Activated T-helper 1 cell treated with anti-CD3 and anti-CD28 coated beads, Interleukin-2, amount 50 U/mL, for 16 hours (primary cell): ENCODE measurements at places on chromosomes 2 and 18.

DNA sequence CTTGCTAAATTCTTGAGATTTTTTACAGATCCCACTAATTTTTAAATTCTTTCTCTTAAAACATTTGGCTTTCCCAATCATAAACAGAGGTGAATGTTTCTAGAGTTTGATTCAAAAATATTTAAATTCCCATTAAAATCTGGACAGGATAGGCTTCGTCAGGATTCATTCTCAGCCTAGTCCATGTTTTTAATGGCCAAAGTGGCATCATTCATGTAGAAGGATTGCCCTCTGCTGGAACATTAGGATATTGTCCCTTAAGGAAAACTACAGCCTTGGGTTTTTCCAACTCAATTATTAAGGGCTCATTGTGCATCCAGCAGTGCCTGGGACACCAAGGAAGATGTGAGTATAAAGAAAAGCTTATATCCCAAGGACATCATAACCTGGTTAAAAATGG, 71.7 kb downstream of the TPGS2 start:
- DNase-seq: no peak

DNA sequence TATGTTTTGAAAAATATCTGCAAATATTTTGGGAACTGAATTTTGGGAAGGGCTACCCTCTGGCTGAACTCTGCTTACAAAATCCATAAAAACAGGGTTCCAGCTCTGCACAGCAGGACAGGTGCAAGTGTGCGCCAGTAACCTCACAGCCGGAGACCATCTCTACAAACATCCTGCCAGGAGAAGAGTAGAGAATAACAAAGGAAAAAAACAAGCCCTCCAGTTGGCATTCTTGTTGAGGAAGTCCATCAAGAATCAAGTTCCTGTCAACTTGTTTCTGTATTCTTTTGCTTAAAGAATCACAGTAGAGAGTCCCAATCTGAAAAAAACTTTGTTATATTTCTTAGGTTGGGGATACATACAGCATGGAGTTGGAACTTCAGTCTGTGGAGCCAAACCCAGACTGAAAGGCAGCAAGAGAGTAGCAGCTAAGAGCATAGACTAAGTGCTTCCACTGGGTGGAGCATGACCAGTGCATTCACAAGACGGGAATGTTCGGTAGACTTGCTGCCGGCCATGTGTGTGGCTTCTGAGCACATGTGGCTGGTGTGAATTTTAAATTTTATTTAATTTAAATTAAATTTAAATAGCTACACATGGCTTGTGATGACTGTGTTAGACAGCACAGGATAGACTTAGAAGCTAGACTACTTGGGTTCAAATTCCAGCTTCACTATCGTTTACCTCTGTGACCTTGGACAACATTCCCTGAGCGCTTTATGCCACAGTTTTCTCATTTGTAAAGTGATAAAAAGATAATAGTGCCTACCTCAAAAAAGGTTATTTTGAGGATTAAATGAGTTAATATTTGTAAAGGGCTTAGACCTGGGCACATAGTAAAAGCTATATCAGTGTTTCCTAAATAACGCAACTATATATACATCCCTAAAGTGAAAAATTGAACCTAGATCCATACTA, 41.9 kb downstream of the SPTBN1 start:
- DNase-seq: no peak

- no peak for DNase-seq
Observed at GRCh38 chr2:11617984-11618707, 51.8 kb downstream of the NTSR2 start.

GRCh38 chr2:3745920-3746319, 42.5 kb downstream of the DCDC2C start:
- no peak for DNase-seq

- no peak for DNase-seq
Observed at GRCh38 chr2:5070257-5070656, 621.9 kb upstream of the SOX11 start.

DNA sequence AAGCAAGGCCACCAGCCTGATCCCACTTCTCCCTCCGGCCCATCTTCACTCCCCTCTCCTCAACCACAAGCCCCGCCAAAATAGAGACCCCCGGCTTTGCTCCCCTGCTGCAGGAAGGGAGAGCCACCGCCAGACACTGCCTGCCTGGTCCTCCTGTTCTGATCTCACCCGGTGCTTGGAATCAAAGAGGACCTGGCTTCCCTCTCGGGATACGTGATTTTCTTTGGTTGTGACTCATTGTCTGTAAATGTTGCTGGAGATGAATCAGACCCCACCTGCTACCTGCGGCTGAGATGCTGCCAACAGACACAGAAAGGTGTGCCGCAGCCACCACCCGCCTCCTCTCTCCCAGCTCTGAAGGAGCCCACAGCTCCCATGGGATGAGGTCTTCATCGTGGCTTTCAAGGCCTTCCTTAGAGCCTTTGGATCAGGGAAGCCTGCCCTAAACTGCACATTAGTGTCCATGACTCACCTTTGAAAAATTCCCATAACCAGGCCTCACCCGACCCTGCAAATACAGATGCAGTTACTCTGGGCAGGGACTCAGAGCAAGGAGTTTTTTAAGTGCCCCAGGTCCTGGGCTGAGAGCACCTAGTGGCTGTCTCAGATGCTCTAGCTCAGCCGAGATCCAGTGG, 79.4 kb upstream of the ZNF532 start:
- DNase-seq: no peak

- DNase-seq: no peak
Observed at GRCh38 chr2:27723372-27724144, 48.0 kb upstream of the MRPL33 start.

GRCh38 chr2:216181953-216182461, 72.9 kb downstream of the XRCC5 start:
- no peak for DNase-seq

- no peak for DNase-seq
Observed at GRCh38 chr2:119025762-119026351, 83.9 kb downstream of the MARCO start.

DNA sequence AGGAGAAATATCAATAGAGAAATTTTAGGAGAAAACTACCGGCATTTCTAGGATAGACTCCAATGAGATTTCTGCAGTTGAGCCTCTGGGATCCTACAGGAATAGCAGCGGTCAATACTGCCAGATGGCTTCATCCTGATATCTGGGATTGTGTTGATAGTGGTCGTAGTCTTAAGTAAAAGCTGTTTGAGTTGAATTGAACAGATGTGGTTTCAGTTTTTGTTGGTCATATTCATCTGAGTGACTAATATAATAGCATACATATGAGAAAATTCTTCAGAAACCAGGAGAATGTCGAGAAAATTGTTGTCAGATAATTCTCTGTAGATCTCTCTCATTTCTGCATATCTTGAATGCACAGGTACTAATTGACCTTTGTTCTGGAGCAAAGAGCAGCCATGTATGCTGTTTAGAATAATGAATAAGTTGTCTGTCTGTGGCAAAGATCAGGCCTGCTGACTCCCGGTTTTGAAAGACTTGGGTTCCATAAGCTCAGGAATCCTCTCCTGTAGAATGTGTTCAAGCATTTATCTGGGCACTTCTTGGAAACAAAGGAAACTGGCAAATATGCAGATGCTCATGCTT, 288.1 kb downstream of the TMX3 start:
- no peak for DNase-seq

DNA sequence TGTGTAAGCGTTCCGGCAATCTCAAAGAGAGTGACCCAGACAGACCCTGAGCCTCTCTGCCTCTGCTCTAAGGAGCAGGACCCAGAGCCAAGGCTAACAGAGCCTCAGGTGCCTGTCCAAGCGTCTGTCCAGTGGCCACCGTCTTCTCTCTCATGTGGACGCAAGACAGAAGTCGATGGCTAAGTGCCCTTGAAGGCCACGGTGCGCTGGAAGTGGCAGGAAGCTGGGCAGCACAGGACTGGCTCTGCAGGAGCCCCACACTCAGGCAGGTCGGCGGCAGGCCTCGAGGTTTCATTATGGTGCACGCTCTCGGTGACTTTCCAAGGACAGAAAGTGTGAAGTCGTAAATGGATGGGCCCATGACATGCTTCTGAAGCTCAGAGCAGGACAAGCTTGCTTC, 49.1 kb downstream of the HDAC4 start:
- no peak for DNase-seq

DNA sequence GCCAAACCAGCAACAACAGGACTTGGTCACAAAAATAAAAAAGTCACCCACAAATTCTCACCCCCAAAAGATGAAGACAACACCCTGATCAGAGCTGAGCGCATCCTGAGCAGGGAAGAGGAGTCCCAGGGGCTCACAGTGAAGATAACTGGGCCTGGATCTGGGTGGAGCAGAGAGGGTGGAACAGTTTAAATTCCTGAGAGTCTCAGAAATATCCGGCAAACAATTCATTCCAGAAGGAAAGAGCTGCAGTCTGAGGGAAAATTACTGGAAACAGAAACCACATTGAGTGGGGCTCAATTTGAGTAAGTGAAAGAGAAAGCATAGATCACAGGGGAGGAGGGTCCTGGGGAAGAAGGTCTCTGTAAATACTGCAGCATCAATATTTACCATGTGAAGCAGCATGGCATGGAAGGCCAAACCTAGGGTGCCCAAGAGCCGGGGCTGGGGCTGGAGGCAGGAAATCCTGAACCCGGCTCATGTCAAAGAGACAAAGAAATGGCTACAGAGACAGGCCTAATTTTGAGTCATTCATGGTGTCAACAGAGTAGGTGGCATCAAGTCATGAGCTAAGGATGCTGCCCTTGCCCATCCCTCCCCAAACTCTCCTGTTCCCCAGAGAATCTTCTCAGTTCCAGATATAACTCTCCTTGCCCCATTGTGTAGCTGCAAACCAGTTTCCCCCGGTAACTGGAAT, 61.4 kb upstream of the ZBTB7C start:
- no peak for DNase-seq

DNA sequence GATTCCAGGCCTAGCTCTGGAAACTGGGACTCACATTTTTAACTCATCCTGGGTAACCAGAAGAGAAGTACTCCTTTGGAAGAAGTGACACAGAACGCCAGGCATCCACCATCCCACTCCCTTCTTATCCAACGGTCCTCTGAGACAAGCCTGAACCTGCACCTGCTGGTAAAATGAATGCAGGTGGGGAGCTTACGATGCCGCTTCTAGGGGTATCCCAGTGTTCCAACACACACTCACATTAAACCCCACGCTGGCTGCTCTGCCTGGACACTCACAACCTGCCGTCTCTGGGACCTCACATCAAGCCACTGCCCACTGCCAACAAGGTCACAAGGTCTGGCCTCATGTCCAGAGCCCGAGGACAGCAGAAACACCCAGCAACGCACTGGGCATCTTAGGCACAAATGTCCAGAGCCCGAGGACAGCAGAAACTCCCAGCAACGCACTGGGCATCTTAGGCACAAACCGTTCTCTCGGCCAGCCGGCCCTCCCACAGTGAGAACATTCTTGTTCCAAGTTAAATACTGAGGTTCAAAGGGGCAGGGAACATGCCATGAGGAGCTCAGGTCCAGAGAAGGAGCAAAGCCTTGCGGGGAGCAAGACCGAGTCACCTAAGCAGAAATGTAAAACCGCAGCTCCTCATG, 9.9 kb downstream of the SLC66A2 start:
- no peak for DNase-seq

DNA sequence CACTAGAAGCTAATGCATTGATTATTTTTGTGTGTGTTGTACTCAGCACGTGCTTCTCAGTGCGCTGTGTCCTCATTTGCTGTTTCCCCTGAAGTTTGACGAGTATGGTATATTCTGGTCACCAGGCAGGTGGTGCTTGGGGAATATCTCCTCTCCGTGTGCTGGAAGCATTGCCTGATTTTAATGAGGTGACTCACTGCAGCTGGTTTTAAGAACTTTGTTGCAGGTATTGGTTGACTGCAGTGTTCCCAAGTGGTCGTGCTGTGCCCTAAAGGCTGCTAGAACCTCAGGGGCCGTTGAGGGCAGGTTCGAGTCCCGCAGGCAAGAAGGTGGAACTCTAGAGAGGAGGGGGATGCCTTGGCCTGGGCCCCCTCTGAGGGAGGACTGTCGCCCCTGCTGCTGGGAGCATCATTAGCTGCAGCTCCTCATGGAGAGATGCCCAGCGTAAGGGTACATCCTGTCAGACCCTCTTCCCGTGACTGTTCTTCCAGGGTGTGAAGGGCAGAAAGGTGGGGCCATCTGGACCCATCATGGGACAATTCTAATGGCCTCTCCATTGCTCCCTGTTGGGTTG, 82.6 kb downstream of the AGAP1 start:
- no peak for DNase-seq

DNA sequence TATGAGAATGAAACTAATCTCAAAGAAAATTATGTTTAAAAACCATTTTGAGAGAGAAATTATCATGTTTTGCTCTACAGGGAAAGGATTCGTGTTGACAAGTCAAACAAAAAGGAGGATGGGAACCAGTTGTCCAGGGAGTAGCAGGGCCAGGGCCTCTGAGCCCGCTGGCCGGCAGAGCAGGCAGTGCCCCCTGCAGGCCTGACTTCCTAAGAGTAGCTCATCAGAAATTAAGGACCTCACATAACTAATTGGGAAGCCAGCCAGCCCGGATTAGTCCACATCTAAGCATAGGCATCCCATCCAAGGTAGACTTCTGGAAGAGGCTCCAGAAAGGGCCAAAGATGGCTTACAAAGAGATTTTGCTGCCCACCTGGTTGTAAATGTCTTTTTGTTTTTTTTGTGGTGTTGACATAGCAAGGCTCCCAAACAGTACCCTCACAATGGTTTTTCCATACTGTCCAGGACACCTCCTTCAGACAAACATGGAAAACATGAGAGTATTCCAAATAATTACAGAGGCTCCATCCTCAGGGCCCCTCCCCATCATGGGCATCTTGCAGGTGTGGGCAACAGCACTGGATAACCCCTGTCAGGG, 241.2 kb upstream of the TANK start:
- no peak for DNase-seq

GRCh38 chr2:46091961-46092667, 205.1 kb upstream of the EPAS1 start:
- DNase-seq: no peak

GRCh38 chr2:167181134-167181533, 292.9 kb downstream of the XIRP2 start:
- no peak for DNase-seq

GRCh38 chr2:10079870-10080535, at the start of gene CYS1:
CYS1 (minus strand) TSS chr2:10080411; CDS start chr2:10080223, 188 bp downstream.
- no peak for DNase-seq

GRCh38 chr18:74654638-74655037, 57.0 kb downstream of the ZNF407 start:
- DNase-seq: no peak

DNA sequence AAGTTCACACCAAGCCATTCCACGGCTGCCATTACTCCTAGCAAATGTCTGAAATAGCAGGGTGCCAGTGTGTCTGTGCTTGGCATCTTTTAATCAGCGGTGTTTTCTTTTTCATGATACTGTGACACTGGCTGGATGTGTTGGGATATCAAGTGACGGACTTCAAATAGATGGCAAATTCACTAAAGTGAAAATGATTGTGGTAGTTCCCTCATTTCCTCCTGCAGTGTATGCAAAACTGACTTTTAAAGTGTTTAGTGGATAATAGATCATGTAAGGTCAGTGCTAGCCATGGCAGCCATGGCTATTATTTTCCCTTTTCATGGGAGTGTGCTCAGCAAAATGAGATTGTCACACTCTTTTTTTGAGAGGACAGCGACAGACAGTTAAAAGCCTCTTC, 261.5 kb upstream of the SIX3 start:
- no peak for DNase-seq

- no peak for DNase-seq
Observed at GRCh38 chr2:222711315-222711940, 40.0 kb downstream of the MOGAT1 start.

GRCh38 chr2:181203412-181203811, 223.0 kb downstream of the UBE2E3 start:
- no peak for DNase-seq
